NB4 (cell line): ENCODE measurements at places on chromosomes 5 and 9.

- DNase-seq, result peak; percentile 59
These were observed 30.3 kb upstream of the LCP2 start for GRCh38 chr5:170327829-170328228.

GRCh38 chr5:151079838-151080612 lies 809 bp downstream of the TNIP1 start:
- peak; percentile 28 for DNase-seq

DNA sequence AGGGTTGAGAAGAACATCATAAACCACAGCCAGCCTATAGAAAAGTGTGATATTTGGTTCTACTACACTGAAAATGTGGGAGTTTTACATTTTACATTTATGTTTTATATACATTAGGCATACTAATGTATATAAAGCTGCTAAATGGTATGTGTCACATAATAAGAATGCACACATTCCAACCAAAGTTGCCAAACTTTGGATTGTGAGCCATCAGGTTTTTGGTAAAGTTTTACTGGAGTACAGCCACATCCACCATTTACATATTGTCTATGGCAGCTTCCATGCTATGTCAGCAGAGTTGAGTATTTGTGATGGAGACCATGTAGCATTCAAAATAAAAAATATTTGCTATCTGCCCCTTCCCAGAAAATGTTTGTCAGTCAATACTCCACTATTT lies 23.1 kb upstream of the TARS1 start:
- DNase-seq, result no peak

DNA sequence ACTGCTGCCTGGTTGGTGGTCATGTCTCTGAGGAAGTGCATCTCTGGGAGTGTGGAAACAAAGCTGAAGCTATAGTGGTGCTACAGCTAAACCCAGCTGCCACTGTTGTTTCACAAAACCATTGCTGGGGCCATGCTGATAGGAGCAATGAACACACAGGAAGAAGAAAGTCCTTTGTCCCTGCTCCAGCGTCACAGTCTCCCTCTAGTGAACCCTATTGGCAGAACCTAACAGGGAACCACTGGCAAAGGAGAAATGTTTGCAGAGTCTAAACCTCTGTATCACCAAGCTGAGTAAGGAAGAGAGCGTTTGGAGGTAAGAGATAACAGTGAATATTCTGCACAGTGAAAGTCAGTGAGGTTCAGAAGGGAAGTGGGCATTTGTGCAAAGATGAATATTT lies 244.0 kb downstream of the YTHDC2 start:
- DNase-seq, result no peak

DNA sequence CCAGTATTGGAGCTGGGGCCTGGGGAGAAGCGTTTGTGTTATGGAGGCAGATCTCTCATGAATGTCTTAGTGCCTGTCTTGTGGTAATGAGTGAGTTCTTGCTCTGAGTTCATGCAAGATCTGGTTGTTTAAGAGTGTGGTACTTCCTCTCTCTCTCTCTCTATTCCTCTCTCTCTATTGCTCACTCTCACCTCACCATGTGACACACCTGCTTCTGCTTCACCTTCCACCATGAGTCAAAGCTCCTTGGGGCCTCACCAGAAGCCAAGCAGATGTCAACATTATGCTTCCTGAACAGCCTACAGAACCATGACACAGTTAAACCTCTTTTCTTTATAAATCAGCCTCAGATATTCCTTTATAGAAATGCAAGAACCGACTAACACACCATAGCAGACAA lies 242.7 kb upstream of the ADRA1B start:
- no peak for DNase-seq

- DNase-seq, result no peak
These were observed 35.9 kb downstream of the RNF44 start for GRCh38 chr5:176501333-176501732.

- no peak for DNase-seq
These were observed 35.8 kb downstream of the PPIC start for GRCh38 chr5:123000731-123001130.

DNA sequence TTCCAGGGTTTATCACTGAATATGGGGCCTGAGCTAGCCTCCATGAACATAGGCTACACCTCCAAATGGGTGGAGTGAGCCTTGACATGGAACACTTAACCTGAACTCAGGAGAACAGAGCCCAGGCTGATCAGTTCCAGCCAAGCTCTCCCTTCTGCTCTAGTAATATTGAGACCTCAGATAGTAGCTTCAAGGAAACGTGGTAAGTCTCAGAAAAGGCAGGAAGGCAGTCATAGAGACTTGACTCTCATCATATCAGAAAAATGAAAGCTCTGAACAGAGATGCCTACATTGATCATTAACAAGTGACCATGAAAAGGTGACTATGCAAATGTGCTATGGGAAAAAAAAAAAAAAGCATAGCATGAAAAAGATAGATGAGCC lies 40.5 kb upstream of the MYO10 start:
- DNase-seq, result no peak

DNA sequence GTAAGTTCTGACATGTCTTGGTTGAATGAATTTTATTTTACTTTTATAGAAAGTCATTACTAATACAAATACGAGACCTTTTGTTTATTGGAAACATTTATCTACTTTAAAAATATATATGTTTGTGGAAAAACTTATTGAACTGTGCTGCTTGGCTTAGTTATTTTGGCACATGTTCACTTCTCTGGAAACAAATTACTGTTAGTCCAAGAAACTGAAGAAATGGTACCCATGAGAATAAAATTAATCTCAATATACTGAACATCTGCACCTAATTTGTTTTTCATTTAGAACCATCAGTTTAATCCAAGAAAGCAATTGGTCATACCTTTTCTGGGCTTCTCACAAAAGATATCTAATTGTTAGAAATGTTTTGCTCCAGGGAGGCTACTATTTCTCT lies 32.2 kb downstream of the INVS start:
- no peak for DNase-seq

- DNase-seq, result peak; percentile 45
These were observed 1.2 kb downstream of the LOX start for GRCh38 chr5:122076669-122077365.

DNA sequence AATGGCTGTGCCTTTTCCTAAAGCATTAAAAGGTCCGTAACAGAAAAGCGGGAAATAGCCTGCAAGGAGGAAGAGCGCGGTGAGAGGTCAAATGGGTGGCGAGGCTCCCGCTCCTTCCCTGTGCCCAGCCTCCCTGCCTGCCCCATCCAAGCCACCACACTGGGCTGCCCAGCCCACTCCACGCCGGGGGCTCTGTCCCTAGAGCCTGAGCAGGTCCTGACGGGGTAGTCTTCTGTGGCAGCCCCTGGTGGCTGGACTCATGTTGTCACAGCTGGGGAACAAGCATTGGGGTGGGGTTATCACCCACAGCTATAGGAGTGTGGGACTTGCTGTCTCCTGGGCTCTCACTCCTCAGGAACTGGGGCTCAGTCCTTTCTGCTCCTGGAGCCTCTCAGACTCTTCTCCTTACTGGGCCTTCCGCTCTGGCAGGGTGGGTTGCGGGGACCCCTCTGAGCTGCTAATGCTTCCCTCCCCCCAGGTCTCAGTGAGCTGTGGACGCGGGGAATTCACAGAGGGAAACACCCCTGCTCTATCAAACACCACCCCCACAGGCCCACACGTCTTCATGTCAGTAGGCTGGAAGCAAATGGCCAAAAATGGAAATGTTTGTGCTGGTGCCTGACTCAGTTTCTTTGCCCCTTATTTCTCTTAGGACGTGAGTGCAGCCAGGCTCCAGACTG lies 152.4 kb upstream of the PHYKPL start:
- DNase-seq, result no peak

DNA sequence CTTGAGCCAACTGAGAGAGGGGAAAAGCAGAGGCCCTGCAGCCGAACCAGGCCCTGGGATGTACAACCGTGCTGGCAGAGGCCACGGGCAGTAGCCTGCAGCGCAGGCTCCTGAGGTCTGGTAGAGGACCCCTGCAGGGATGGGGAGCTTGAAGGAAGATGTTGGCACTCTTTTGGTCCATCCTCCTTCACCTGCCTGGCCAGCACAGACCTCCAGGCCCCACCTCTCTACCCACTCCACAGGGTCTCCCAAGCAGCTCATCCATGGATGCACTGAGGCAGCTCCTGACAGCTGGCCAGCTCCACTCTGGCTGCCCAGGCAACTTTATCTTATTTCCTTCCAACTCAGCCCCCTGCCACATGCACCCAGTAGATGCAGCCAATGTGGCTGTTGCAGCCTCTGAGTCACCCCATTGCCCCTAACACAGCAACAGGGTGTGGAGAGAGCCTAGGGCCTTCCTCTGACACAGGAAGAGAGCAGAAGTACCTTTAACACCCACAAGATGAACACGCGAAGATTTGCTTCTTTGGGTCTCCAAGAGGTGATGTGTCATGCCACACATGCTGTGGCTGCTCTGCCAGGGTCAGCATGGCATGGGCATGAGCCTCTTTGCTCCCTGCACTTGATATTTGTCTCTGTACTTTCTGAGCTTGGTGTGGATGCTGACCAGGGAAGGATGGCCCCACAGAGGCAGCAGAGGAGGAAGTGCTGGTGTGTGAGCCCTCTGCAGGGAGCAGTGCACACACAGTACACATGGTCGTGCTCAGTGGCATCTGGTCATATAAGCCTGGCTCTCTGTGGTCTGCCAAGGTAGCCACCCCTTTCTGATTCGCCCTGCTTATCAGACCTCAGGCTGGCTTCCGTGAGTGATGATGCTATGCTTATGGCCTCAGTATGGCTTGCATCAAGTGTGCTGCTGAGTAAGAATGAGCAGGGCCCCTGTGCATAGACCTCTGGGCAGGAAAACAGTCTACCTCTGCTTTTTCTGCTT lies 117.2 kb downstream of the NRG2 start:
- no peak for DNase-seq

GRCh38 chr5:79202076-79202475 lies 33.9 kb upstream of the JMY start:
- DNase-seq, result no peak

- DNase-seq, result no peak
These were observed 24.2 kb downstream of the RXRA start for GRCh38 chr9:134350416-134350994.

DNA sequence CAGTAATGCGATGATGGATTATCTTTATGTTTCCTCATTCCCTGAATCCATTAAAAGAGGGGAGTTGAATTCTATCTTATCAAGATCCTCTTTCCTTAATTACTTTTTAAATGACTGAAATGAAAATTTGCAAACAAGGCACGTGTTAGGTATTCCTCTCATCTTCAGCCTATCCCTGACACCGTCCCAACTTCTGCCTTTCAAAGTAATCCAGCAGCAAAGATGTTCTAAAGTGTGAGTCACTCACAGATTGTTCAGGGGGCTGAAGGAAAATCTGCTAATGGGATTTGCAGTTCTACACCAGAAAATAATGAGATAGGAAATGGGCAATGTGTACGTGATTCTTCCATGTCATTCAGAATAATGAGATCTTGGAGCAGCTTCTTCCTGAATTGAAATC lies 403.0 kb downstream of the ARHGEF28 start:
- no peak for DNase-seq

DNA sequence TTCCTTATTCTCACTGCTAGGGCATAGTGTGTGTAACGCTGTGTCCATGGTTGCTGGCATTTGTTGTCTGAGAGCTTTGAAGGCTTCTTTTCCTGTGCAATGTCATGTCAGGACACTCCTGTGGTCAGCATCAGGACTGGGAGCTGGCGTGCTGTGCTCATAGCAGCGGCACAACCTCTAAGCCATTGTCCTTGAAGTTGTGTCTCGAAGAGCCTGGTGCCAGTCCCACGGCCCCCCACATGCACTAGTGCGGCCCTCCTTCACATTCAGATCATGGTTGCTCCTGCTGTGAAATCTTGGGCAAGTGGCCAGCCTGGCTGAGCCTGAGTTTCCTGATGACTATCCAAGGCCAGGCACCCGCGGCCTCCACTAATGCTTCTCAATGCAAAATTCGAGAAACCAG lies 32.4 kb downstream of the PDZD2 start:
- no peak for DNase-seq

- no peak for DNase-seq
These were observed 478.0 kb downstream of the BRINP1 start for GRCh38 chr9:118891213-118891612.

GRCh38 chr5:113266227-113266912 lies 168.4 kb downstream of the TSSK1B start:
- DNase-seq, result no peak

- no peak for DNase-seq
These were observed 16.3 kb upstream of the PITX1 start for GRCh38 chr5:135050244-135050767.

GRCh38 chr5:16508730-16509531 lies 43.3 kb upstream of the ZNF622 start:
- peak; percentile 77 for DNase-seq

DNA sequence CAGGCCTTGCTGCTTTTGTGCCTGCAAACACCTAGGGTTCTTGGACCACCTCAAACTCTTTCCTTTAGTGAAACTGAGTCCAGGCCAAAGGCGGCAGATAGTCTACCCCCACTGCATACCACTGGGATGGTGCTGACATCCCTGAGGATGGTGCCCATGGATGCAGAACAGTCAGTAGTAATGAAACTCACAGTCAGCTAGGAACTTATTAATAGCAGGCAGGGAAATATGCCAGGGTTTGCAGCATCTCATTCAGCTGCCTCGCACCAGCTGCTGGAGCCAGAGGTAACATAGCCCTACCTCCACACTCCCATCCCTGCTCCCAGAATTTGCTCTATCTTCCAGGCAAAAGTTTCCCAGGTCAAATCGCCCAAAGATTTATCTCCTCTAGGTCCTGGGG lies 189.1 kb downstream of the SREK1 start:
- no peak for DNase-seq

DNA sequence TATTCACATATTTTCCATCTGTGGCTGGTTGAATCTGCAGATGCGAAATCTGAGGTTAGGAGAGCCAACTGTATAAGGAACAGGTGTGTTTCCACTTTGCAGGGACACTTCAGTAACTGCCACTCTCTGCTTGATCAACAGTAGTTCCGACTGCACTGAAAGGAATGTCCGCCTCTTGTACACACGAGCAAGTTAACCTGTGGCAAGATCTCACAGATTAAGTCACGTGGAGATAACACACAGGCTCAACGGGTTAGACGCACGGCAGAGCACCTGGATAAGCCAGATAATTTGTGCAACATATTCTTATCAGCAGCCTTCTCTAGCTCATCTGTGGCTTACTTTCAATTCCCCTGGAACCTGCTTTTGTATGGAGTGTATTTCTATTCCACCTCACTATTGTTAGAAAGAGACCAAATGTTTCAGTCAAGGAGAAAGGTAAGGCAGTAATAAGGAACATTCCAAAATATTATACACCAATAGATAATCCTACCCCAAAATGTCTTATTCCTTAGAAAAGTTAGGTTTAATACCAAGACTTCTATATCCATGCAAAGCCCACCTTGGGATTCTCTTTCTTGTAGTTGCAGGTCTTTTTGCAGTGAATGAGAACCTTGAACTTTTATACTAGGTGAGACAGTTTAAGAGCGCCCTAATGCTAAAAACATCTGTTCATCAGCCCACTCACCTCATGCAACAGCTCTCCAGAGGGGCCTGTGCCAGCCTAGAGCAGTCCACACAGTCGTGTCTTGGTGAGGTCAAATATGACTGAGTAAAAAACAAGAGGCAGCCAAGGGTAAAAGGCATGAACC lies 6.5 kb upstream of the C9 start:
- DNase-seq, result no peak

DNA sequence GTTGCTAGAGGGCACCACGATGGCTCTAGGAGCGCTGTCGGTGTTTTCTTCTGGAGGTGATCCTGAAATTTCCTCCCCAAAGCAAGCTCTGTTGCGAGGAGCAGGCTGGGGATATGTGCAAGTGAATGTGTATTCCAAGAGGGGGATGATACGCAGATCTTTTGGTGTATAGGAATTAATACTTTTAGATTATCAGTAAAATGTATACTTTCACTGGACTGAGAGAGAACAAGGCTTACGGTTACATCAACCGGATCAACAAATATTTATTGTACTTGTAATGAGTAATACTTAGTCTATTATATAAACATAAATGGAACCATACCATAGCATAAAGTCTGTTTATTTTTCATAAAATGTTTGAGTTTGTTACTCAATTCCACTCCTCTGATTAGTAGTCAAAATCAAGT lies 632 bp upstream of the PRKAA1 start:
- DNase-seq, result no peak
